Stimulated activated CD8-positive, alpha-beta memory T cell treated with anti-CD3 and anti-CD28 coated beads, Interleukin-7, amount 100 ng/mL, for 1 hour (primary cell): ENCODE measurements at places on chromosomes 2 and 18.

- no peak for DNase-seq
Observed at GRCh38 chr2:133393895-133394294, 174.4 kb downstream of the NCKAP5 start.

DNA sequence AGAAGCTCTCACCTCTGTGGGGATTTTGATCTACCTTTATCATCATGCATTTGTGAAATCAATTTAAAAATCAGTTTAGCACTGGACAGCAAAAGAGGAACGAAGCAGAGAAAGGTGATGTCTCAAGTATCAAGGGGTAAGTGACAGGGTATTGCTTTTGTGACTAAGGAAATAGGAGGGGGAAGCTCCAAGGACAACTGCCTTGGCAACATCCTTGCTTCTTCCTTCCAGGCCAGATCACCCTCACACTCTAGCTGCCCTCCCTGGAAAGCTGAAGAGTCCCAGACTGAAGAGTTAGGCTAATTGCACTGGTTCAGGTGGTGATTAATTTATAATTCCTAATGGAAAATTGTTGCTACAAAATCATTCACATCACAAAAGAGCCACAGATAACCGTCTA is 859.1 kb upstream of the ACVR2A start:
- DNase-seq: no peak

DNA sequence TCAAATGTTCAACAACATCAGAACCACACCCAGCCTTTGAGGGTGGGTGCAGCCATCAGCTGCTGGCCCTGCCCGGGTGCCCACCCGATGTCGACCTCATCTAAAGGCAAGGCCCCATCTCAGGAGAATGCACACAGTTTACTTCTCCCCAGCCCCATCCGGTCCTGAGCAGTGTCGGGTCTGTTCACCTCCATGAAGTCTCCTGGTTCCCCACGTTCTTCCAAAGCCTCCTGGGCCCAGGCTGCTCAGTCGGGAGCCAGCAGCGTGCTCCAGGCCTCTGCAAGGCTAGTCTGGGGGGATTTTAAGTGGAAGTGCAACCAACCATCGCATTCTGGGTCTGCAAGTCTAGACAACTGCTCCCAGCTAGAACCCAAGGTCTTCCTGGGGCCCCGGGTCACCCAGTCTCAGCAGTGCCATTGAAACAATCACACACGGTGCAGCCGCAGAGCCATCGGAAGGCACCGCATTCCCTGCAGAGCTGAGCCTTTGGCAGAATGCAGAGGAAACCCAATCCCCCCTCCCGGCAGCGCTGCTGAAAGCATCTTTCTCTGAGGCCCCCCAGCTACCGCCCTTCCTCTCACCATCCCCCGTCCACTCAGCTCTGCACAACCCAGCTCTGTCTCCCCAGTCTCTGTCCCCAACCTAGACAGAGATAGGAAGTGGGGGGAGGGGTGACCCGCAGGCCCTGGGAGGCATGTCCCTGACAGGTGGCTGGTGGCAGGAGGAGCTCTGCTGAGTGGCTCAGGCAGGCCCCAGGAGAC is 8.5 kb downstream of the ESPNL start:
- DNase-seq: no peak

- DNase-seq: no peak
Observed at GRCh38 chr2:156436497-156437085, 412 bp downstream of the GPD2 start.

DNA sequence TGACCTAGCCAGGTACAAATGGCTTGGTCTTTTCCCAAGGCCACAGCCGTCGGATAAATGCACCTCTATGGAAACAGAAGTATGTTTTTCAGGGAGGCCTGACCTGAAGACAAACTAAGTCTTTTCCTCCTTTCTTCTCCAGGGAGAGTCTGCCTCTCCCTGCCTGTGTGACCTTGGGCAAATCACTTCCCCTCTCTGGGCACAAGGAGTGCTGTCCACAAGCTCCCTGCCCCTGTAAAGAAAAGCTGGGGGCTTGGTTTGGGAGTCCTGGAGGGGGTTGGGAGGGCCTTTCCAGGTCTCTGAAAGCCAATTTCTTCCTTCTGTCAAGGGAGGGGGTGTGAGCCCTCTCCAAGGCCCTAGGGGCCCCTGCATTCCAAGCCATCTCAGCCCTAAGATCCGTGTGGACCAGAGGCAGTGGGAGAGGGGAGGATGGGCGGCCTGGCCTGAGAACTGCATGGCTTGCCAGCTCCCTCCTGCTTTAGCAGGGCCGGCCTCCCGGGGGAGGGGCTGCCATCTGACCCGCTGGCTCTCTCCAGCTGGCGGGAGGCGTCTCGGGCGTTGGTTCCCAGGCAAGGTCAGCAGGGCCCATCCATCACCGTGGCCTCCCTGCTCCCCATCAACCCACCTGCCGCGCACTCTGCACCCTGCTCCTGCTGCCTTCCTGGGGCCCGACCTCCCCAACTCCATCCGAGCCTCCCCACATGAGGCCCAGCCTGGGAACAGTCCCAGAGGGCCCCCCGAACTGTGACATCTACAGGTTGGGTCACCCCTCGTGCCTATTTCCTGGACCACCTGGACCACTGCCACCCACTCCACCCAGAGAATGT is 61.4 kb downstream of the SMAD7 start:
- DNase-seq: no peak
